WTC11 (cell line): ENCODE measurements at places on chromosomes 13 and 19.

- H3K27ac ChIP-seq = peak overlapping the region; percentile 89
- no peak for DNase-seq
- no peak overlapping the region for H3K4me3 ChIP-seq
- no peaks in the 10 kb centered on the region for H3K27me3 ChIP-seq
- H3K36me3 ChIP-seq = peaks cover 16% of the 10 kb centered on the region
Measured at GRCh38 chr13:112720251-112720650, 30.4 kb downstream of the ATP11A start.

DNA sequence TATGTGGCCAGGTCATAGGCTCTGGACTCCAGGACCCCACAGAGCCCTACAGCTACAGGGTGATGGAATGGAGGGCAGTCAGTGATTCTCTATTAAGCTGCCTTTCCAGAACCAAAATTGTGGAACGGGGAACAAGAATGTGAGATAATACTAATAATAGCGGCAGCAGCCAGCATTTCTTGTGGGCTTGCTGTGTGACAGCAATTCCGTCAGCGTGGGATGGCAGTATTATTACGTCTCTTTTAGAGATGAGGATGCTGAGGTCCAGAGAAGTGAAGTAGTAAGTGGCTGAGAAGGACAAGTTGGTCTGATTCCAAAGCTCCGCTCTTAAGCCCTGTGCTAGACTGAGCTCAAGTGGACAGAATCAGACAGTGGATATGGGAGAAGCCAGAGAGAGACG lies 24.4 kb downstream of the GRIK5 start:
- H3K27me3 ChIP-seq = no peaks in the 10 kb centered on the region
- no peak for DNase-seq
- no peak overlapping the region for H3K4me3 ChIP-seq
- peaks cover 46% of the 10 kb centered on the region for H3K36me3 ChIP-seq
- H3K27ac ChIP-seq = no peak overlapping the region

DNA sequence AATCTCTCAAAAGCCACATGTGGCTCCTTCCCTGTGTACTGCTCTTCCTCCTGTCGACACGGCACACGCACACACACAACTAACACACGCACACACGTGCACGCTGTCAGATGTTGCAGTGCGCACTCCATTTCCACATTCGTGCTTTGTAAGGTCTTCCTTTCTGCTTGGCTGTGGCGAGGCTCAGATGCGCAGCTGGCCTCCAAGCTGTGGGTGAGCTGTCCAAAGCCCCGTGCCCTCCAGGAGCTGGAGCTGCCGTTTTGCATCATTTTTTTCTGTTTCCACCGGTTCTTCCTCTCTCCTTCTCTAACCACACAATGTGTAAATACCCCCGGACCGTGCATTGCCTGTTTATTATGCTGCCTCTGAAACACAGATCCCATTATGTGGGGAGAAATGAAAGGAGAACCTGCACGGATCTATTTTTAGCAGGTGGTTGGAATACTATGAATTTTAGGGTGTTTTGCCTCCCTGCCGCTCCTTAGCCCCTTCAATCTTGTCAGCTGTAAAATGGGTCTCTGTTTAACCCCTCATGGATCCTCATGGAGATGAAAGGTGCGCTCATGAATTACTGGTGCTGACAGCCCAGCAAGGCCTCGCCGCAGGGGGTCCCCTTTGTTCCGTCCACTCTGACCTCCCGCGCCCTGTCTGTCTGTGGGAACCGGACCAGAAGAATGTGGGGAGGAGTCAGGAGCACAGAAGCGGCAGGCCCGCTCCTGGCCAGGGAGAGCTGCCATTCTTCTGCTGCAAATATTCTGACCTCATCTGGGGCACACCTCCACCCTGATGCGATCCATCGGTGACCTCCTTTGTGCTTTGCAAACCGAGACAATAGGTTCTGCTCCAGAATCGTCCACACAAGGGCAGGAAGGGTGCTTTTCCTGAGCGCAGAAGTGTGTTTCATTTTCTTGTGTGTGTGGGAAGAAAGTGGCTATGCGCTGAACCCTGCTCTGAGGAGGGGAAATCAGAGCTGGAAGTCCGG lies 137.7 kb downstream of the SOX1 start:
- DNase-seq = peak; percentile 72
- no peak overlapping the region for H3K27ac ChIP-seq
- H3K4me3 ChIP-seq = peak overlapping the region; percentile 61
- H3K4me1 ChIP-seq = peaks cover 49% of the 10 kb centered on the region

DNA sequence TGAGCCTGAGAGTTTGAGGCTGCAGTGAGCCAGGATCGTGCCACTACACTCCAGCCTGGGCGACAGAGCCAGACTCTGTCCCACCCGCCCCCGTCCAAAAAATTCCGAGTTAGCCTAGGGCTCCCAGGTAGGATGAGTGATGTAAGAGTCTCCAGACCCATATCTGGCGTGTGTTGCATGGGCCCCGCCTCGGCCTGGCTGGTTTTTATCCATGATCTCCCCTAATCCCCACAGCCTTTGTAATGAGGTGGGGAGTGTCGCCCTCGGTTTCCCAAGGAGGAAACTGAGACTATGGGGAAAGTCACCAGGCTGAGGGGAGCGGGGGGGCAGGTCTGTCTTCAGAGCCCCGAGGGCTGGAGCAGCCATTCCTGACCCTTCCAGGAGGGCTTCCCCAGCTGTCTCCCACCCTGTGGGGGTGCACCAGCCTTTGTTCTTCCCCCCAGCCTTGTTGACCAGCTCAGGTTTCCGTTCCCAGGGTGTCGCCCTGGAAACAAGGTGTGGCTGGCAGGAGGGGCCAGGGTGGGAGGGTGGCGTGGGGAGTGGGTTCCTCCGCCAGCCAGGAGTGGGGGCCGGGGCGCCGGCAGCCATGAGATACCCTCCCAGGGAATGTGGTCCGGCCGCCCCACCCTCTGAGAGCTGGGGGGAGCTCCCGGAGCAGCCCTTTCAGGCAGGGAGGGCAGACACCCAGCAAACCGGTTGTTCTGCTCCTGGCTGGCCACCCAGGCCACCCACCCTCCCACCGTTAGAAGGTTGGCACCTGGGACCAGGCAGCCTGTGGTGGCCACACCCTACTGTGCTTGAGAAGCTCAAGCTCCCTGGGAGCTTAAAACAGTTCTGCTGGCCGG lies 11.5 kb downstream of the MYH14 start:
- H3K4me1 ChIP-seq = peaks cover 11% of the 10 kb centered on the region
- peak; percentile 55 for DNase-seq
- no peak overlapping the region for H3K27ac ChIP-seq
- H3K4me3 ChIP-seq = no peak overlapping the region
- H3K36me3 ChIP-seq = peaks cover 27% of the 10 kb centered on the region
- H3K27me3 ChIP-seq = no peaks in the 10 kb centered on the region

DNA sequence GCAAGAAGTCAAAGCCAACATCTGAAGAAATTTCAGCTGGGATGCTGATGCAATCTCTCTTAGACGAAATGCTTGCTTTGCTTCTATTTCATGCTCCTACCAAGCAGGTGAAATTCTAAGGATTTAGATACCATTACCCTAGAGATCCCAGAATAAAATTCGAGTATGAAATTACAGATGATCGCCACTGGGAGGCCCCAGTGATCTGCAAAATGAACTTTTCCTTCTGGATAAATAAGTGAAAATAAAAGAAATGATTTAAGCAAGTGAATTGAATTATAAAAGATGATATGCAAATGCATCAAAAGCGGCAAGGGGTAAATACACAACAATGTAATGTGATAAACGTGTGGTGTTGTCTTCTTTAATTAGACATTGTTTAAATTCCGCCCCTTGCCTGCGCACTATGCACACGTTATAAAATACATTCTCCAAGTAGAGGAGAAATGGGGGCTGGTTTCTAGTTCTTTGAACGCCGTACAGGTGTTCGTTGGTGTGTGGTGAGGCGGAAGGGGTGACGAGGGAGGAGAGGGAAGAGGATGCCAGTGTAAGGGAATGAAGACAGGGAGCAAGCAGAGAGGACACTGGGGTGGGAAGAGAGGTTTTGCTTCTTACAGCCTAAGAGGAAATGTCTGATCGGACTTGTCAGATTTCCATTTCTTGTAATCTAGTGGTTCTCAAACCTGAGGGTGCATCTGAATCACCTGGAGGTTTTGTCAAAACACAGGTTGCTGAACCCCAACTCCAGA lies 58.0 kb downstream of the ERCC5 start:
- peaks cover 3% of the 10 kb centered on the region; the same call in 1 of the 2 replicates for H3K27me3 ChIP-seq
- no peaks in the 10 kb centered on the region for H3K36me3 ChIP-seq
- no peak overlapping the region for H3K27ac ChIP-seq
- DNase-seq = no peak

- peak overlapping the region; percentile 73 for H3K27ac ChIP-seq
- H3K4me1 ChIP-seq = peaks cover 57% of the 10 kb centered on the region
- no peak overlapping the region; the same call in 1 of the 2 replicates for H3K4me3 ChIP-seq
- H3K36me3 ChIP-seq = peaks cover 4% of the 10 kb centered on the region
- H3K27me3 ChIP-seq = no peaks in the 10 kb centered on the region; the same call in 1 of the 2 replicates
Measured at GRCh38 chr19:41323430-41324125, 13.6 kb downstream of the CCDC97 start.

- peaks cover 11% of the 10 kb centered on the region for H3K4me1 ChIP-seq
- peaks cover 69% of the 10 kb centered on the region for H3K36me3 ChIP-seq
- no peak for DNase-seq
- H3K27ac ChIP-seq = peak overlapping the region; percentile 22; the same call in 1 of the 2 replicates
- H3K27me3 ChIP-seq = no peaks in the 10 kb centered on the region
Measured at GRCh38 chr13:114286808-114287207, 5.4 kb downstream of the UPF3A start.

GRCh38 chr13:66468656-66469055 lies 761.5 kb downstream of the PCDH9 start:
- no peaks in the 10 kb centered on the region for H3K36me3 ChIP-seq
- no peak overlapping the region for H3K4me3 ChIP-seq
- no peak overlapping the region for H3K27ac ChIP-seq
- no peak for DNase-seq
- H3K27me3 ChIP-seq = no peaks in the 10 kb centered on the region

GRCh38 chr13:97526556-97526955 lies 92.6 kb downstream of the RAP2A start:
- DNase-seq = no peak
- H3K27ac ChIP-seq = no peak overlapping the region
- H3K36me3 ChIP-seq = no peaks in the 10 kb centered on the region
- H3K4me1 ChIP-seq = 0 out of 2 replicates have a peak, but pooled peaks cover 2% of the 10 kb centered on the region

DNA sequence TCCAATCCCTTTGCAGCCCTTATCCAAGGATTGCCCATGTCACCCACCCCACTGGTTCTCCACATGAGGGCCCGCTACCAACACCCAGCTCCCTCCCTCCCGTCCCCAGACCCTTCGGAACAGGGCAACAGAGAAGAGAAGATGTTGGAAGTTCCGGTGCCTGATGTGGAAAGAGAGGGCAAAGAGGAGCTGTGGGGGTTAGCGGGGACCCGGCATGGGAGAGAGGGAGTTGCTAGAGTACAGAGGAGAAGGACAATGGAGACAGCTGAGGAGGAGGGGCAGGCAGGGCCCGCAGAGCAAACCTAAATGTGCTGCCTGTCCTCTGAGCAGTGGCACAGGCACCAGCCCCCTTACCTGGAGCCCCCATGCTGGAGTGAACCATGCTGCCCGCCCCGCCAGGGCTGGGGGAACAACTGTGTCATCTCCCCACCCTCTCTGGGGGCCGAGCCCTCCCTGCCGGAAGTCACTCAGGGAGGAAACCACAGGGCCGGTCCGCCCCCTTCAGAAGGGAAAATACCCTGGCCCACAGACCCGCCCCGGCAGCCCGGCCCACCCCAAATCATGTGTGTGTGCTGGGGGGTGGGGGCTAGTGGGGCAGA lies at the start of gene POU2F2:
Gene POU2F2 (minus strand): TSS at position 417 of the 599 bp plus-strand sequence. CDS start 35 bp downstream, at position 382.
- H3K4me3 ChIP-seq = peak within 1 kb of the TSS; percentile 76
- peaks cover 14% of the 10 kb centered on the region for H3K4me1 ChIP-seq
- H3K27me3 ChIP-seq = peaks cover 24% of the 10 kb centered on the region
- no peak within 1 kb of the TSS for H3K27ac ChIP-seq

GRCh38 chr13:74289861-74290773 lies 155.9 kb upstream of the KLF12 start:
- peak overlapping the region; percentile 28; the same call in 1 of the 2 replicates for H3K4me3 ChIP-seq
- 0 out of 2 replicates have a peak overlapping the region, but pooled peaks have one; percentile 25 for H3K27ac ChIP-seq
- peak; percentile 11 for DNase-seq
- no peaks in the 10 kb centered on the region for H3K27me3 ChIP-seq

GRCh38 chr19:40716482-40717324 lies at the start of the genes COQ8B and ITPKC:
TSS of gene COQ8B (minus strand) at chr19:40716886. CDS start at chr19:40714632, 2,254 bp downstream.
TSS of gene ITPKC (plus strand) at chr19:40717112. CDS start at chr19:40717136, 24 bp downstream.
- peaks cover 13% of the 10 kb centered on the region for H3K36me3 ChIP-seq
- peak within 1 kb of the TSS; percentile 98 for H3K4me3 ChIP-seq
- peak; percentile 100 for DNase-seq
- H3K27me3 ChIP-seq = no peaks in the 10 kb centered on the region

DNA sequence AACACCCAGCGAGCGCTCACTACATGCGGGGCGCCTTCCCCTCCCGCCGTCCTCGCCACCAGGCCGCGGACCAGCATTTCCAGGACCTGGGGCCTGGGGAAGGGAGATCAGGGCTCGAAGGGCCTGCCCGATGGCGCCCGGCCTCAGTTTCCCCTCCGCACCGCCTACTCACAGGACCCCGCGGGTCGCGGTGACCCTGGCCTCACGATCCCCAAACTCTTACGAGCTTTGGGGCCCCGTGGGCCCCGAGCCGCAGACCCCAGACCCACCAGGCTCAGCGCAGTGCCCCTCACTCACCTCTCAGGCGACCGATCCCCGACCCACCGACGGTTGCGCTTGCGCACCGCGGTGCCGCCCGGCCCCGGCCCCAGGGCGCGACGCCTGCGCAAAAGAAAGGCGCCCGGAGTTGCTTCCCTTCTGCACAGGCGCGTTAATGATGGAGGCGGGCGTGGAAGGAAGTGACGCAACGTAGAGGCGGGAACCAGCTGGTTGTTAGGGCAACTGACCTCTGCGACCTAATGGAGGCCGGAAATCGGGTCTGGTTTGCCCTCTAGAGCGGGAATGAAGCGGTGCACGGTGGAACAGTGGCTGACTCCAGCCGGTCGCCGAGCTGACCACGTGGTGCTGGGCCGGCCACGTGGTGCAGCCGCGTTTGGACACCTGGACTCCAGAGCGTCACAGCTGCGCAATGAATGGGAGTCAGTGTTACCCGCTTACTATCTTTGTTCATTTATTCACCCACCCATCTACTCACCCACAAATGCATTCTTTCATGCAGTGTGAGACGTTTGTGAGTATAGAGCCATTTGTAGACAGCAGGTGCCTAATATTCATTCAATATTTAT lies at the start of gene SGTA:
Gene SGTA (minus strand): TSS at position 338 of the 845 bp plus-strand sequence. CDS start 14,205 bp downstream, outside the sequence.
- DNase-seq = peak; percentile 98
- peak within 1 kb of the TSS; percentile 99 for H3K27ac ChIP-seq
- H3K4me1 ChIP-seq = peaks cover 27% of the 10 kb centered on the region
- H3K4me3 ChIP-seq = peak within 1 kb of the TSS; percentile 90

GRCh38 chr19:6728346-6728745 lies 7.9 kb upstream of the C3 start:
- peaks cover 9% of the 10 kb centered on the region for H3K36me3 ChIP-seq
- no peaks in the 10 kb centered on the region for H3K27me3 ChIP-seq
- peaks cover 3% of the 10 kb centered on the region for H3K4me1 ChIP-seq

- H3K36me3 ChIP-seq = 0 out of 2 replicates have a peak, but pooled peaks cover 2% of the 10 kb centered on the region
- H3K27ac ChIP-seq = no peak overlapping the region
- no peaks in the 10 kb centered on the region; the same call in 1 of the 2 replicates for H3K27me3 ChIP-seq
- no peak overlapping the region for H3K4me3 ChIP-seq
Measured at GRCh38 chr19:43148233-43148632, 38.1 kb downstream of the PSG5 start.

GRCh38 chr19:41707502-41707812 lies 969 bp upstream of the CEACAM5 start:
- peak; percentile 24 for DNase-seq
- no peaks in the 10 kb centered on the region for H3K36me3 ChIP-seq
- H3K27ac ChIP-seq = no peak overlapping the region
